ENCODE measurements at places on chromosomes 11 and 22.

- DNase-seq, result no peak
Measured at GRCh38 chr22:24225951-24226350, 18.9 kb downstream of the GGT5 start.

DNA sequence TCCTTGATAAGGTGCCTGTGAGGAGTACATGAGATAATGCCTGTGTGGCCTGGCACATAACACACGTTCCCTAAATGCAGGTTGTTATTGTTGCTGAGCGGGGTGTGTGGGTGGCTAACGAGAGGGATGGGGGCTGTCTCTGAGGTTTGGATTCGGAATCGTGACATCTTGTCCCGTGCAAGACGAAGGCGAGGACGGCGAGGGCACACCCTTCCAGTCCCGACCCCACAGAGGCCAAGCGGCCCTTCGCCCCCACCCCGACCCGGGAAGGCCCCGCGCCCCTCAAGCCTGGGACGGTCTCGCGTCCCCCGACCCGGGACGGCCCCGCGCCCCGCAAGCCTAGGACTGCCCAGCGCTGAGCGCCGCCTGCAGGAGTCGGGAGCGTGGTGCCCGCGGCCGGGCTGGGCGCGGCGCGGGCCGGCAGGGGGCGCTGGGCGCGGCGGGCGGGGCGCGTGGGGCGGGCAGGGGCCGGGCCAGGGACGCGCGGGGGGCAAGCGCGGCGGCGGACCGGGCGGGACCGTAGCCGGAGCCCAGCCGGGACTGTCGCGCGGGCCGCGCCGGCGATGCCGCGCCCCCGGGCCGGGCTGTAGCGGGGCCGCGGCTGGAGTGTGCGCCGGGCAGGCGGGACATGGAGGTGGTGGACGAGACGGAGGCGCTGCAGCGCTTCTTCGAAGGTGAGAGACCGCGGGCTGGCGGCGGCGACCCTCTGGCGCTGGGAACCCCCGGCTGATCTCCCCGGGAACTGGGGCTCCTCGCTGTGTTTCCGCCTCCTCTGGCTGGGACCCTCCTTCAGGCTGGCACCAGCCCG lies at the start of gene MYRF:
MYRF (plus strand) TSS at position 520 of the 808 bp plus-strand sequence; CDS start at position 629, 109 bp downstream.
- DNase-seq, result no peak

DNA sequence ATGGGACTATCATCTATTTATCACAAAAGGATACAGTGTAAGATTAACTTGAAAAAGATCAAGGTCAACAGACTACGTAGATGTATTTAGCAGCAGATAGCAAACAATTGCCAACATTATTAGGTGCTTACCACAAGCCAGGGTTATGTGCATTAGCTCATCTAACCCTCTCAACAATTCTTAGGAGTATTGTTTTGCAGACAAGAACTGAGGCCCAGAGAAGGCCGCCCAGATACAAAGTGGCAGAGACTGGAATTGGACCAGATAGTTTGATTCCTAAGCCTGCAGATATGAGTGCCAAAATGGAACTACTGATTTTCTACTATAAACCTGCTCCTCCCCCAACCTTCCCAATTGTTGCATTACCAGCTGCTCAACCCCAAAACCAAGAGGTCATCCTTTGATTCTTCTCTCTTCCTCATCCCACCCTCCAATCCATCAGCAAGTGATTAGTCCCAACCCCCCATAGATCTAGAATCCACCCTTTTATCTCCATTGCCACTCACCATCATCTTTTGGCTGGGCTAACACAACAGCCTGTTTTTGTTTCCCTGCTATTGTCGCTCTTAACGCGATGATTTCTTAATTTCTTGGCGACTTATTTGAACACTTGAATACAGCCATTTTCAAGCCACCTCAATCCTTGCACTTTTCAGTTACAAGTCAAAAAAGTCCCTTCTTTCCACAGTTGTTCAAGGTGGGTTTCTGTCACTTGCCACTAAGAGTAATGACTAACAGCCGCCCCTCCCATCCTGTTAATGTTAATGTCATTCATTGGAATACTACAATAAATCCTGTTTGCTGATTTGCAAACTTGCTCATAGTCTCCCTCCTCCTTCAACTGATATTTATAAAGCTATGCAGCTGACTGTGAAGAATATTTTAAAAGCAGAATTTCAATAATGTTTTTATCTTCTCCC lies 2.7 kb downstream of the TMEM123 start:
- no peak for DNase-seq

GRCh38 chr11:112637876-112638275 lies 323.3 kb upstream of the NCAM1 start:
- no peak for DNase-seq

DNA sequence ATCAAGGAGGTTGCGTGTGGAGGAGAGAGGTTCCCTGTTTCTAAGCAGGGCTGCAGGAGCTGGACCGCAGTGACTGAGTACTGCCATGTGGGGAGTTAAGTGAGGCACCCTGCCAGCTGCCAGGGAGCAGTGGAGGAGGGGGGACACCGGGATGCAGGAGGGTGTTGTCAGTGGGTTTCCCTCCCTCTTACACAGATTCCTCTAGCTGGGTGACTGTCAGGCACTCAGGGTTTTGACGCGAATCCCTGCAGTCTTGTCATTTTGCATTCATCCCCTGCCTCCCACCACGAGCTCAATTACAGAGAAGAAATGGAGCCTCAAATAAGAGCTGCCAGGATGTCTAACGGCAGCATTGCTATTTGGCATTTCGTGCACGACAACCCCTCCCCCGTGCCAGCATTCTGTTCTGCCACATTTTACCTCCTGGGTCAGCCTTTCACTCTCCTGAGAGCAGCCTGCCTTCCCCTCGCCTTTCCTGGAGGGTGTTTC lies 119.8 kb upstream of the SORL1-AS1 start:
- DNase-seq, result no peak

DNA sequence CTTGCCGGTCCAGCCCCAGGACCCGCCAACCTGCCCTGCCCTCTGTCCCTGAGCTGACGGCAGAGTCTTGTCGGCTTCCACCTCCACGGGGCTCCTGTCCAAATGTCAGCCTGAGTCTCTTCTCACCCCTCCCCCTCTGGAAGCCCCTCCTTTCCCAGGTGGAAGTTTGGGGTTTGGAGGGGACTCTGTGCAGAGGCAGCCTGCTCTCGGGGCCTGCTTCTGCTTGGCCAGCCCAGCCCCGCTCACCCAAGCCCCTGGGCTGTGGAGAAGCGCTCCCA lies 31.0 kb downstream of the CTTN start:
- DNase-seq, result no peak

DNA sequence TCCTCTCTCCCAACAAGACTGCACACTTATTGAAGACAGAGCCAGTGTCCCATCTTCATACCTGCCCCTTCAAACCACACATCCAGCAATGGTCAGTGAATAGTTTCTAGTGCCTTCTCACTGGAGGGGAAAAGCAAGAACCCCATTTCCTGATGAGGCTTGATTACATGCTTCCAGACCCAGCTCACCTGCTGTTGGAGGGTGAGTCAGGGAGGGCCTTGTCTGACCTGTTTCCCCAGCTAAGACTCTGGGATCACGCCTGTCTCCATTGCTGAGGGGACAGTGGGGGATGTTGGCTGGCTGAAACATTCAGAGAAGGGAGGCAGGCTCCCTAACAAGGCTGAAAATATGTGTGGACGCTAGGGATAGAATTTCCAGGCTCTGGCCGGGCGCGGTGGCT lies 27.5 kb upstream of the ZDHHC13 start:
- no peak for DNase-seq

DNA sequence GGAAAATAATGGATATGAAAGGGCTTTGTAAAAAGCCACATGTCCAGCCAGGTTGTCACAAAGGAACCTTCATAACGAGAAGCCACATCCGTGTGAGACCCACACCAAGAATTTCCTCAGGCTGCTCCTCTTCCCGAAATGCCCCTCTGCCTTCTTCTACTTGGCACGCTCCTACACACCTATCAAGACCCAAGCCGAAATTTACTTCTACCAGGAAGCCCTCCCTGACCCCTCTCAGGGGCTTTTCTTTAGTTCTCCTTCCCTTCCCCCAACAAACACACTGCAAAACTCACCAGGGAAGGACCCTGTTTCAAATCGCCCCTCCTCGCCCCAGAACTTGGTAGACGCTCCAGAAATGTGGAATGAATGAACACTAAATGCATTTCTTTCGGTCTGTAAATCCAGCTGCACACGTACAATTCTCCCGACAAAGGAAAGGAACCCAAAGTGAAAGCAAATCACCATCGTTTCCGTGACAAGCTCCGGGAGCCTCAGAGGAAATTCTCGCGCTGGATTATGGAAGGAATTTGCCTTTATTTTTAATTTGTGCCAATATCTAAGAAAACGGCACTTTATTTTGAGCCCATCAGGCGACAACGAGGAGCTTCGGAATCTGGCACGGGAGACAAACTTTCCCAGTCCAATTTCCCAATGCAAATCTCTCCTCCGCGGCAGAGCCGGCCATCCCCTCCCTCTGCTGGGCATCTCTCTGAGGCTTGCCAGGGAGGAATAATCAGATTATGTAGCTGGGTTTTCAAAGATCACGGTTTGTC lies 13.2 kb upstream of the SHISAL1 start:
- DNase-seq, result peak; percentile 31

GRCh38 chr11:61974766-61975631 lies 7.6 kb upstream of the FTH1 start:
- no peak for DNase-seq

GRCh38 chr11:3109921-3110706 lies 52.9 kb upstream of the CARS1 start:
- DNase-seq, result no peak

DNA sequence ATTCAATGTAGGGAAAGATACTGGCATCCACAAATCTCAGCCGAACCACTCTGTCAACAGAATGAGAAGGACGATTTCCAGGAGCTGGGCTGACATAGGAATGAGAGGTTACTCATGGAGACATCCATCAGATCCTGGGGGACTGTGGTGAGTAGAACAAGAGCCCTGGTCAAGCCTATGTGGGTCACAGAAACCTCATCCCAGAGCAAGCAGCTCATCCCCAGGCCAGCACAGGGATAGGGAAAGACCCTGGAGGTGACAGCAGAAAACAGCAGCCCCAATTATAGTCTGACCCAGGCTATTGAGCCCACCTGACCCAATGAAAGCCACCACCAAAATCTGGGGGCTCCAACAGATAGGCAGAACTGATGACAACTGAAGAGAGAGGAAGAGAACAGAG lies 128.0 kb upstream of the SERPIND1 start:
- no peak for DNase-seq

- DNase-seq, result peak; percentile 82
Measured at GRCh38 chr22:30212363-30212995, 34.1 kb downstream of the LIF start.

GRCh38 chr11:32947978-32948377 lies 55.4 kb downstream of the QSER1 start:
- DNase-seq, result no peak

- DNase-seq, result no peak
Measured at GRCh38 chr11:72354356-72355115, 79.8 kb downstream of the CLPB start.

DNA sequence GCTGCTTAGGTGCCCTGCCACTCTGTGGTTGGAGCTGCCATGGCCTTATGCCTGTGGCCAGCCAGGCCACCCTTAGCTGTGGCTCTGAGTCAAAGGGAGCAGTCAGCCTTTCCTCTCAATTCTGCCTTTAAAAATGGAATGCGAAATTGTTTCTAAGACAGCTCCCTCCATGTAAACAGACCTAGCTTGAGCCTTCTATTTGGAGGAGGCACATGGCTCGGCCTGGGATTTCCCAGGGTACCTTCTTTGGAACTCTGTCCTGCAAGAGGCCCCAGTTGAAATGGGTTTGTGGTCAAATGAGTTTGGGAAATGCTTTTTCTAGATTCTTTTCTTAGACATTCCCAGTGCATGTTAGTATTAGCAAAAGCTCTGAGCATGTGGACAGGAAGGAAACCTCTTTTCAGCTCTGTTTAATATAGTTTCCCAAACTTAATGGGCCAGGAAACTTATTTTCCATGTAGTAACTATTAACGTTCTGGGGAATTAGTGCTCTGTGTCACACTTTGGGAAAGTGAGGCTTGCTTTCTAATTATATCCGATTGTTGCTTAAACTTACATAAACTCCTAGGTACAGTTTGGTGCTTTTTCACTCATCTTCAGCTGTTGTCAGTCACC lies 7.8 kb downstream of the PHOX2A start:
- no peak for DNase-seq

DNA sequence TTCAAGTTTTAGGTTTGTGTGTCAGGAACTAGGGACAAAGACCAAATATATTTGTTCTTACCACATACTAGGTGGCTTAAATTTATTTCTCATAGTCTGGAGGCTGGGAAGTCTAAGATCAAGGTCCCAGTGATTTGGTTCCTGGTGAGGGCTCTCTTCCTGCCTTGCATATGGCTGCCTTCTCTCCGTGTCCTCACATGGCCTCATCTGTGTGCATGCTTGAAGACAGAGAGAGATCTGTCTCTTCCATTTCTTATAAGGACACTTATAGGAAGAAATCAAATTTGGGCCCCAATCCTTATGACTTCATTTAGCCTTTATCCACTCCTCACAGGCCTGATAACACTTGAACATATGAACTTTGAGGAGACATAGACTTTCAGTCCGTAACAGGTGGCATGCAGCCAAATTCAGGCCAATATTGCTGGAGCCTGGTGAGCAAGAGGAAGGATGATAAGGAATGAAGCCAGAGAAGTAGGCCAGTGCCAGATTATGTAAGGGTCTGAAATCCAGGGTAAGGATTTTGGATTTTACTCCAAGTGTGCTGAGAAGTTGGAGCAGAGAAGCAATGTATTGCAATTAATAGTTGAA lies 35.1 kb downstream of the TTC17 start:
- DNase-seq, result no peak

DNA sequence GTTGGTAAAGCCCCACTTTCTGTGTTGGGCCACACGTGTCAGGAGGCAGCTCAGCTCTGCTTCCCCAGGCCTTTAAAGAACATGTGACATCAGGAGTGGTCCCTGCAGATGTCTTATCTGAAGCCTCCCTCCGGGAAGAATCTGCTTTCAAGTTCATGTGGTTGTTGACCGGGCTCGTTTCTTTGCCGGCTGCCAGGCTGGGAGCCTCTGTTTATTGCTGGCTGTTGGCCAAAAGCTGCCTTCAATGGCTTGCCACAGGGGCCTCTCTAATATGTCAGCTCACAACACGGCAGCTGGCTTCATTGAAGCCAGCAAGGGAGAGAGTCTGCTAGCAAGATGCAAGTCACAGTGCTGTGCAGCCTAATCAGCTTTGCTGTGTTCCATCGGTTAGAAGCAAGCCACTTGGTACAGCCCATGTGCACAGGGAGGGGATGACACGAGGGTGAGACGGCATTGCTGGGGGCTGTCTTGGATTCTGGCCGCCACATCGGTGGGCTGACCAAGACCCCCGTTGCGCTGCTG lies 14.6 kb downstream of the MRGPRF start:
- DNase-seq, result no peak

DNA sequence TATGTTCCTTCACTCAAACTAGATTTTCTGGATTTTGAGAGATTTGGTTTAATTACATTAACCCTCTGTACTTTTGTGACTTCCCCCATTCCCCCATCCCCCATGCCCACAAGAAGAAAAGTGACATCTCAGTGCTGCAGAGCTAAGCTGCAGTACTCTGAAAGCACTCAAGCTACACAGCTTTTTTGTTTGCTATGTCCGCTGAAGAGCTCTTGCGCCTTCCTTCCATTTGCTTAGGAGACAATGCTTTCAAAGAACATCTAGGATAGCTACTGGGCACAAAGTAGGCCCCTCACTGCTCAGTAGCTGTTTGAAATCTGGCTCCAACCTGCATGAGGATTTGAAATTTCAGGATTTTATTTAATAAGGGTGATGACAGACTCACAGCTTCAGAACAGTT lies 69.7 kb downstream of the SLC17A6 start:
- DNase-seq, result no peak

Measured in GM04504 (cell line).